Activated T-helper 17 cell treated with anti-CD3 and anti-CD28 coated beads, Interleukin-2, amount 50 U/mL, for 72 hours (primary cell): ENCODE measurements at places on chromosomes 3 and 15. TPM values are rescaled to one million over a fixed set of nuclear protein-coding genes. Genes with fewer than 3 reads are reported as not detected.

GPR62 gene
- not detected for total RNA-seq

DUOX2 gene
- total RNA-seq = not detected

ASB14 gene
- total RNA-seq = not detected

SERPINI2 gene
- not detected for total RNA-seq

PP2D1 gene
- not detected for total RNA-seq

TNNC1 gene
- 2.0 TPM for total RNA-seq

DNA sequence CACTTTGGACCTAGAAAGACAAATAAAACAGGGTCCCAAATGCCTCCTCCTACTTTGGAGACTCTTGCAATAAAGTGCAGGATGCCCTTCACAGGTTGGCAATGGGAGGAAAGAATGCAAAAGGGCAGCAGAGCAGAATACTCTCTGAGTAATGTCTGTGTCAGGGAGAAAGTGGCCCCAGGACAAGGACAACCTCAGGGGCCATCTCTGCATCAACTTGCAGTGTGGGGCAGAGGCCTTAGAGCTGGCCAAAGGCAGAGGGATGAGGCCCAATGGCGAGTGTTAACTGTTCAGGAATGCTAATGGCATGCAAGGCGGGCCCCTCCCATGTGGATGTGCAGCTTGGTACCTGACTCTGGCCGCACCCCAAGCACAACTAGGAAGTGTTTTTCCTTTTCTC lies 8.4 kb downstream of the UPK1B start:
- ATAC-seq = no peak

DNA sequence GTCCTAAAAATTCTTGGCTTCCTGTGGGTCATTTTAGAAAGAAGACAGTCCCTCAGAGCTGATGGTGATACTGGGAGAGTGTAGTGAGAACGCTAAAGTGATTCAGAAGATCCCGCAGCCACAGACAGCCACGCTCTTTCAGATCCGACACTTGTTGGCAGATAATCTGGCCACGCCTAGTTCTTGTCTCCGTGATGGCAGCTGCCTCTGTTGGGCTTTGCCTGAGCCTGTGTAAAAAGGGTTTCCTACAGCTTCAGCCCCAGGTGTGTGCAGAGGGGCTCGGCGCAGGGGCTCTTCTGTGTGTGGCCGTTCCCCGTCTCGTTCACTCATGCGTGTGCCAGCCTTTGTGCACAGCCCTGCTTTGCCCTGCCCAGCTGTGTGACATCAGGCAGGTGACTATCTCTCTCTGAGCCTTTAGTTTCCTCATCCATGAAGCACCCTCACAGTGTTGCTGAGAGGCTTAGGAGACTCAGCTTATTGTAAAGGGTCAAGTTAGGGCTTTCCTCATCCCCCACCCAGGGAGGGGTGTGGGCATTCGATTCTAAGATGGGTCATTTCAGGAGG lies 6.3 kb downstream of the IRAK2 start:
- ATAC-seq = no peak

GRCh38 chr3:4759689-4760312 lies 219.4 kb upstream of the BHLHE40 start:
- ATAC-seq = no peak

- no peak for ATAC-seq
Observed at GRCh38 chr3:196662711-196663571, 23.4 kb downstream of the NRROS start.

DNA sequence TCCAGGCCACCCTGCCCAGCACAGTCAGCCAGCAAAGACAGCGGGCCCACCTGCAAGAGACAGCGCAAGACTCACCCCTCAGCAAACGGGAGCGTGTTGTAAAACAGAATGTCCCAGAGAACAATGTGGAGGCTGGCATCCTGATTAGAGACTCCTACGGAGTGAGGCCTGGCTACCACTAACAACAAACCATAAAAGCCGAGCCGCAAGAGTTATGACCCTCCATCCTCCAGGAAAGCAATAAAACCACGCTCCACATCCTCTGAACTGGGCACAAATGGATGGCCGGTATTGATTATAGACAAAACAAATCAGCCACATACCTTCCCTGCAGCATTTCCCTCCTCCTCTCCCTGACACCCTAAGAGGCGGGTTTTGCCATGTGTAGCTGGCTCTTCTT lies 75.8 kb upstream of the LIPC start:
- ATAC-seq = no peak

DNA sequence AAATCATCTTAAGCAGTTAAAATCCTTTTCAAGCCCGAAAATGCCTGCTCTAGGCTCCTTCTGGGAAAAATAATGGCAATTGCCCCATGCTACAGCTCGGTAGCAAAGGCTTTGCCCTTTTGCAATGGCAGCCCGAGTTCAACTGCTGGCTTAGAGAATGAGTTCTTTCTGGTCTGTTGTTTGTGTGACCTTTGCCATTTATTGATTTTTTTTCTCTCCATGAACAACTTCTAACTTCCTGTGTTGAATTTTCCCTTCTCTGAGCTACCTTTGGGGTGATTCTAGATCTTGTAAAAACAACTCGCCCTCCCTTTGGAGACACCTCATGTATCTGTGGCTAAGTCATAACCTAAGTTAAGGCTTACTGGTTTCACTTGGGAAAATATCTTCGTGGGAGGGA lies 139.3 kb downstream of the PLCH1 start:
- no peak for ATAC-seq

DNA sequence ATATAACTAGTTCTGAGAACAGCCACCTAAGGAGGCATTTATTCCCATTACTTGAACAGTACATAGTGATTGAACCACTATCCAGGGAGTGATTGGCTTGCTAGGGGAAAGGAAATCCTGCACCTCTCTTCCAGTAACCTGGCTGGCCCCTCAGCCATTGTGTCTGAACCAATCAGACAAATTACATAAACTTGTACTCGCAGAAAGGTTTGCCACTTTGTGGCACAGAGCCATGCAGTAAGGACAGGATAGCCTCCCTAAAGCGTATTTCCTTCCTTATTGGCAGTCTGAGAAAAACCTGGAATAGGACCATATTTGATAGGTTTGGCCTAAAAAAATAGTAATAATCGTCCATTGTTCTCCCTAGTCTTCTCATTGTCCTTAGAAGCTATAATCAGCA lies 19.0 kb downstream of the CMSS1 start:
- no peak for ATAC-seq

- no peak for ATAC-seq
Observed at GRCh38 chr15:39934397-39935071, 619 bp downstream of the EIF2AK4 start.

GRCh38 chr15:84987949-84988624 lies 6.4 kb downstream of the PDE8A start:
- peak; percentile 17 for ATAC-seq

DNA sequence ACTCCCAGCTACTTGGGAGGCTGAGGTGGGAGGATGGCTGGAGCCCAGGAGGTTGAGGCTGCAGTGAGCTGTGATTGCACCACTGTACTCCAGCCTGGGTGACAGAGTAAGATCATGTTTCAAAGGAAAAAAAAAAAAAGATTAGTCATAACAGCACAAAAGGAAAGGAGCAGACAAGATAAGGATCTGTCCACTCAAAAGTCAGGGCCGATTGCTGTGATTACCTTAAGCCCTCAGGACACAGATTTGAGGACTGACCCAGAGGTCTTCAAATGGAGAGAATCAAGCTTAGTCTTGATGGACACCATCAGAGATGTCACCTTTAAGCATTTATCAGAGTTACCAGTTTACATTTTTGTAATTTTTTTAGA lies 23.9 kb upstream of the HEG1 start:
- no peak for ATAC-seq

- ATAC-seq = no peak
Observed at GRCh38 chr15:57703387-57703786, 3.1 kb upstream of the POLR2M start.

DNA sequence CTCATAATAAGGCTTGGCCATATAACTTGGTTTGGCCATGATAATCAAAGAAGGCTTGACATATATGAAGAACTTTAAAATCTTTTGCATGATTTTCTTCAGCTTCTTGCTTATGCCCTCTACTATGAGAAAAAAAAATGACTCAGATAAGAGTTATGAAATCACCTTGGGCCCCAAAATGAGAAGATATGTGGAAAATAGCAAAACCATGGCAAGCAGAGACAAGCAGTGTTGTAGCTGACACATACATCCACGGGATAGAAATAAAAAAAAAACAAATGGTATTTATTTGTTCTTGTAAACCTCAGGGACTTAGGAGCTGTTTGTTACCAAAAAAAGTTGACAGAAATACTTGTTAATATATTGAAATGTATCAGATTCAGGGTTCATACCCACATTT lies 614.8 kb upstream of the BCHE start:
- no peak for ATAC-seq

GRCh38 chr15:62749036-62749815 lies 293.3 kb upstream of the TPM1 start:
- ATAC-seq = no peak

DNA sequence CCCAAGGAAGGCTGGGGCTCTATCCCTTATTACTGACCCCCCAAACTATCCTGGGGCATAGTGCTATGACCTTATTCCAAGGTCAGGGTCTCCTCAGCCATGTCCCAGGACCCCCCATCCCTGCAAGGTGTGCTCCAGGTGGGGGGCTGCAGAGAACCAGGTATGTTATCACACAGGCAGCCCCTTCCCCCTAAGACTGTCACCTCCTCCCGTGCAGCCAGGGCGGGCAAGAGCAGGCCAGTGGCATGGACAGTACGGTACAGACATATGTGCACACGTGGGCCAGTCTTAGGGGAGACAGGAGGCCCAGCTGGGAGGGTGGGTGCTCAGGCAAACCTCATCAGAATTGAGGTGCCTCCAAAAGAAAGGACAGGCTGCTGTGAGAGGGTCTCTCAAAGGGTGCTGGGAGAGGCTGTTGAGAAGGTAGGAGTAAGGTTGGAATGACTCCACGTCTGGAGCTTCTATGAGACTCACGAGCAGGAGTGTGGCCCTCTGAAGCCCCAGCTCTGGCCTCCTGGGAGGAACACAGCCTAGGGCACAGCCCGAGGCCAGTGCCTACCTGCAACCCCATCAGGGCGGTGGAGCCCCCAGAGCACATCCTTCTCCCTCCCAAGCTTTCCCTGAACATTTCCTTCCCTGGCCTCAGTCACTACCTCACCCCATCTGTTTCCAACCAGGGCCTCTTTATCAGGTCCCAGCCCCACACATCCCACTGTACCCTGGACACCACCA lies 1.7 kb upstream of the COL7A1 start:
- no peak for ATAC-seq
